Neural progenitor cell (in vitro differentiated cells): ENCODE measurements at places on chromosomes 7 and 10.

DNA sequence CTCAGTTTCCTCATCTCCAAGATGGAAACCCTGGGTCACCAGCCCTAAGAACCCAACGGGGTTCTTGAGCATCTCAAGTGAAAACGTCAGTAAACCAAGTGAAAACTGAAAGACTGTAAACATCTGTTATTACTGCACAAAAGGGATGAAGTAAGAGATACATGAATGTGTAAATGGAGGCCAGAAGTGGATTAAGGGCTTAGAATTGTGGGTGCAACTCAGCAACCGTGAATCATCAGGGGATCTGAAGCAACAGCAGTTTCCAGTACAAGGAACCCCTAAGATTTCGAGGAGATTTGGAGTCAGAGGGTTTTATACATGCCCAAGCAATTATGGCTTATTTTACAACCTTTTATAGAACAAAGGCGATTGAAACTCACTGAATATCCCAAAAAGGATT is 95.7 kb upstream of the SVIL start:
- DNase-seq, result no peak

DNA sequence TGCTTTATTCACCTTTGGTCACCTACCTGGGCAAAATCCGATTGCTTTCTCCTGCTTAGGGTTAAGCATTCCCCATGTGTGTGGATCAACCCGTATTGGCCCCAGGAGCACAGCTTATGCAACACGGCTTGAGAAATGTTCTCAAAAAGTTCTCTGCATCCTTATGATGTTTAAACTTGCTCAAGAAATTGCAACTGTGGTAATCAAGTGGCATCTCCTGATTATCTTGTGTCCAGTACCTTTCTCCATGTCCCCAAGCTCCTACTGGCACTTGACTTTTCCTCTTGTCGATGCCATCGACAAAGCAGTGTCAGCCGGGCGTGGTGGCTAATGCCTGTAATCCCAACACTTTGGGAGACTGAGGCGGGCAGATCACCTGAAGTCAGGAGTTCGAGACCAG is 4.7 kb upstream of the PKD2L1 start:
- DNase-seq, result no peak

GRCh38 chr7:116399819-116400218 is 99.7 kb upstream of the CAV2 start:
- DNase-seq, result no peak

GRCh38 chr7:70266186-70266585 is 667.9 kb downstream of the AUTS2 start:
- DNase-seq, result no peak

- no peak for DNase-seq
Observed at GRCh38 chr10:94083662-94084265, 90.0 kb downstream of the PLCE1 start.

DNA sequence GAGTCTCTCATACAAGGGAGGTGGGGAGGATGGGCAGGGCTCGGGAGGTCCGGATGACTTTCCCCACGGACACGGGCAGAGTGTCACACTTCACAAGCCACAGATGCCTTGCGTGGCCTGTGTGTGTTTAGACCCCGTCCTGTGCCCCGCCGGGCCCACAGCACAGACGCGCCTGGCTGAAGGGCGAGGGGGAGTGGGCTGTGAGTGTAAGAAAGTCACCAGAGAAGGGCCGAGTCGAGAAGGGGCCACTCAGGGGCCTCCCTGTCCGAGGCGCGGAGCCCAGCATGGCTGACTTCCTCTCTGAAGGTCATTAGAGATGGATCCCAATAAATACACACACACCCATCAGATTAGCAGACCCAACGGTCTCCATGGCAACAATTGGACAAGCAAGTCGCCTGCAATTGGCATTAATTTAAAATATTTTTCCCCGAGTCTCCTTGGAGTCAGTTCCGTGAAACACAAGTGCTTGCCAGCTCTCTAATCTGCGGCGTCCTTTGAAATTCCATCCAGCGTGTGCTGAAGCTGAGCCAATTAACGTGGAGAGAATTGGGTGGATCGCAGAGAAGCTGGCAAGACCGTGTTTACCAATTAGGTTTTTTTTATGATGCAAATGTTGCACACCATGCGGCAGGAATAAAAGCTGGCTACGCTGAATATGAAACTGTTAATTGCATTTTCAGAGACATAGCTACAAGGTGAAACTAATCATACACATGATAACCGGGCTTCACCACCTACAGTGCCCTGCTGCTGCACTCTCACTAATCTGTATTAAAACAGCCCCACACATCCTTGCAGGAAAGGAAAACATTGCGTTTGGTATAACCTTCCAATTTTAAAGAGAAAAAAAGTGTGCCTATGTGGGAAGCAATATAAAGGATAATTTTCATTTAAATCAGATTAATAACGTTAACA is 571.2 kb downstream of the PTPRN2 start:
- peak; percentile 77 for DNase-seq

DNA sequence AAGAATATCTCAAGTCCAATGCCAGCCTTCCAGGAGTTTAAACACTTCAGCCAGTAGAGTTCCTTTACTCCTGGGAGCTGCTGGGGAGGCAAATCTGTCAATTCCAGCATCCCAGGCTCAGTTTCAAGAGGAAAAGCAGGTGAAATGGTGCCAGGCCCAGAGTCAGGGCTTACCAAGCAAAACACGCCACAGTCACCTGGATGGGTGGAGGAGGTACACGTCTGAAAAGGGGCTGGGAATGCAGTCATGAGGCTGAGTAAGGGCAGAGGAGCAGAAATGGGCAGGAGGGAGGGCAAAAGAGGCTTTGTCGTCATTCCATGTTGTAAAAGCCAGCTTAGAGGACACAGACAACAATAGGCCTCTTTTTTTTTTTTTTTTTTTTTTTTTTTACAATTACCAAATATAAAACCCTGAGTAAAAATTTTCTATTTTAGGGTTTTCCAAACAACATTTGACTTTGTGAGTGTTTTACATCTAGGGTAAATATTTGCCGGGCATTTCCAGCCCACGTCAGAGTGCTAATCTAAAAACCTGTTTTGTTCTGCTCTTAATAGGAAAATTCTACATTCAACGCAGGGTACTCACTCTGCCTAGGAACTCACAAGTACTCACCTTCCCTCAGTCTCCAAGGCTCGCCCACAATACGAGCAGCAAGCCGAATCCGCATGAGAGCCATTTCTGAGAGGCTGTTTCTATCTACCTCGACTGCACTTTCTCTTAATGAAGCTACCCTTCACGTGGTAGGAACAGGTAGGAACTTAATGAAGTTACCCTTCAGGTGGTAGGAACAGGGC is 21.2 kb downstream of the GFRA1 start:
- no peak for DNase-seq

DNA sequence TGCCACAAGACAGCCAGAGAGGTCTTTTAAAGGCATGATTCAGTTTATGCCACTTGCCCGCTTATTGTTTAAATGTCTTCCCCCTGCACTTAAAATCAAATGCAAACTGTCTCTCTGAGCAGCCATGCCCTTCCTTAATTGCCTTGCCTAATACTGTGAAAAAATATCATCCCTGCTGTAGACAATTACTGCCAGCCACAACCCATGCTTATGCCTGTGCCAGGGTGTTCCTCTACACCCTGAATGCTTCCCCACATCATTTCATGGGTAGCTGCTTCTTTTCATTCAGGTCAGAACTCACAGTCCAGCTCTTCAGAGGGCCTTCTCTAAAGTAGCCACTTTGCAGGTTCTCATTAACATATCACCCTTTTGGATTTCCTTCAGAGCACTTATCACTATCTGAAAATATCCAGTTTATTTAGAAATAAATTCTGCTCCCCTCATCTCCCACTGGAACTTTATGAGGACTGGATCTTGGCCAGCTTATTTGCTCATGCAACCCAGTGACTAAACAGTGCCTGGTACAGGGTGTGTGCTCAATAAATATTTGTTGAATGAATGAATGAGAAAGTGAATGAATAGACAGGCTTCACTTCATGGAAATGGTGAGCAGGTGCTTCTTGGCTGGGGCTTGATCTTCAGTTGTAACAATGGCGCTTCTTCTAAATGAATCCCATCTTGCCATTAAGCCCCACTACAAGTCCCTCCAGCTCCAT is 162.4 kb upstream of the MDFIC start:
- peak; percentile 6 for DNase-seq

- no peak for DNase-seq
Observed at GRCh38 chr10:78831461-78831860, 237.3 kb upstream of the ZMIZ1 start.

- no peak for DNase-seq
Observed at GRCh38 chr10:58373442-58373827, 11.8 kb upstream of the TFAM start.

GRCh38 chr10:103967448-103968071 is 620 bp downstream of the SLK start:
- DNase-seq, result peak; percentile 34

DNA sequence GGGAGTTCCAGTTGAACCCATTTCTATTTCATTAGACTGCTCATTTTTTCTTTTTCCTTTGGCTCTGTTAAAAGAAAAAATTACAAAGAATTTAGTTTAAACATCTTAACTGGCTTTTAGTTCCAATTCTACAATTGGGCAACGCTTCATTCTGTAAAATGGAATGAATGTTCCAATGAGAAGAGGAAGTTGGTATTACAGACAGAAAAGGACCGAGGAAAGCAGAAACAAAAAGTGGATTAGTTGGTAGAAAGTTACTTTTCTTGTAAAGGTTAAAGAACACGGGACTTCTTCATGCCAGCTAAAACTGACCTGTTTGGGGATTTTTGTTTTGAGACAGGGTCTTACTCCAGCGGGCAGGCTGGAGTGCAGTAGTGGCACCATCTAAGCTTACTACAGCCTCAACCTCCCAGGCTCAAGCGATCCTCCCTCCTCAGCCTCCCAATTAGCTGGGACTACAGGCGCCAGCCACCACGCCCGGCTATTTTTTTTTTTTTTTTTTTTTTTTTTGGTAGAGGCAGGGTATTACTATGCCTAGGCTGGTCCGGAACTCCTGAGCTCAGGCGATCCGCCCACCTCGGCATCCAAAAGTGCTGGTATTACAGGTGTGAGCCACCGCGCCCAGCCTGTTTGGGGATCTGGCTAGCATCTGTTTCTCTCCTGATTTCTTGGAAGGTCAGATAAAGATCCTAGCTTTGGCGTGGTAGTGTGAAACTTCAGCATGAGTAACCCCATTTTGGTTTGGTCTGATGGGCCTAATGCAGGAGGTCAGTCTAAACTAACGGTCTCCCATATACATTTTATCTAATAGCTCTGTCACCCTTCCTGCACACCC is 1.3 kb upstream of the VDAC2 start:
- no peak for DNase-seq

DNA sequence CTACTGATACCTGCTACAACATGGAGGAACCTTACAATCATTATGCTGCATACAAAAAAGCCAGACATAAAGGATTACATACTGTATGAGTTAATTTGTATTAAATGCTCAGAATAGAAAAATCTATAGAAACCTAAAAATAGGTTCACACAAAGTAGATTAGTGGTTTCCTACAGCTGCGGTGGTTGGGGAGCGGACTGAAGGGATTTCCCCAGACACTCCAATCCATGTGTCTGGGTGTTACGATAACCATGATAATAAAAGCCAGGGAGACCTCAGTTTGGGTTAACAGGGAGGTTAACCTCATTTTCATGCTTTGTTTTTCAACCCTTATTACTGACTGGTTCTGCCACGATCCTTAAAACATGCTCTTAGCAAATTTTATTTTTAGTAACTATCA is 355.9 kb downstream of the KCNMA1 start:
- no peak for DNase-seq

DNA sequence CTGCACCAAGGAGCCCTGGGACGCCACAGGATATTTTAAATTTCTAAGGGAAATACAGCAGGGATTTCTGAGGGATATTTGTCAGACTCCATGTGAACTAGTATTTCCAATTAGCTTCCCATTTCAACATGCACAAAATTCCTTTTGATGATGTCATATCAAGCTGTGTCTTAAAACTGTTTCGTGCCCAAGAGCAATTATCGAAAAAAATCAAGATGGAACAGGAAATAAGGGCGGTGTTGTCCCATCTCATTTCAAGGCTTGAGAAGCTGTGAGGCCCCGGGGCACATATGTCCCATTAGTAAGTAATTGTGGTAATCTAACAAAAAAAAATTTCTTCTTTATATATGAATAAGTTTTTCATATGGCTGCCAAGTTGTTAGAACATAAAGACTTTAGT is 47.4 kb downstream of the PPP1R17 start:
- no peak for DNase-seq
